ENCODE measurements at places on chromosomes 7 and 10.

DNA sequence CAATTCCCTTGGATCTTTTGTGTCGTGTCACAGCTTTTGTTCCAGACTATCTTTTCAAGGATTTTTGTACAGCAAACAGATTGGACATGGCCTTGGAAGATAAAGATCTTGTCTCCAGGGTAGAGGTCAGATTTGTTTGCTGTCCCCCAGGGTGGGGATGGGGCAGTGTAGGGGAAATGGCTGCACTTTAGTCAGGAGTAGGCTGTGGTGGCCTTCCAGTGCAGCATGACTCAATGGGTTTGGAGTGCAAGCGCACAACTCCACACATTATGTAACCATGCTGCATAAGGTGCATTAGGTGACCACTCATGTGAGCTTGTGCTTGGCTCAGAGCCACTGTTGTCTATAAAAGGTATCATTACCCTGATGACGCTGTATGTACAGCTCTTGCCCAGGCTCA, 23.9 kb upstream of the ADAMTS14 start:
- no peak for DNase-seq

DNA sequence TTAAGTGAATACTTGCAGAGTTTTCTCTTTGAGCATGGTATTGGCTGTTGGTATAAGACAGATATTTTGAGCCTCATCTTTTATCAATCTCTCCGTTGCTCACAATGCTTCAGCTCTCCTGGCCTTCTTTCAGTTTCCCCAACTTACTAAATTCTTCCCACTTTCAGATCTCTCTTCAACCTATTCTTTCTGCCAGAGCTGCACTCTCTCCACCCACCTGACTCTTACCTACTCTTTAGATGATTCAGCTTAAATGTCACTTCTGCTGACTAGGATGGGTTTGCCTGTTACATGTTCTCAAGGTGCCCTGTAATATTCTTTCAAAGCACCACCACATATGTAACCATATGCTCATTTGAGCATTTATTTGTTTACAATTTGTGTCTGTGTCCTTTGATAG, 1.6 kb downstream of the EXOSC1 start:
- no peak for DNase-seq

GRCh38 chr7:106693677-106694353, 32.9 kb upstream of the CCDC71L start:
- DNase-seq, result no peak

- DNase-seq, result no peak
These were observed 99.0 kb downstream of the AGMO start for GRCh38 chr7:15462721-15463389.

- DNase-seq, result no peak
These were observed 35.2 kb upstream of the FZD1 start for GRCh38 chr7:91228927-91229558.

DNA sequence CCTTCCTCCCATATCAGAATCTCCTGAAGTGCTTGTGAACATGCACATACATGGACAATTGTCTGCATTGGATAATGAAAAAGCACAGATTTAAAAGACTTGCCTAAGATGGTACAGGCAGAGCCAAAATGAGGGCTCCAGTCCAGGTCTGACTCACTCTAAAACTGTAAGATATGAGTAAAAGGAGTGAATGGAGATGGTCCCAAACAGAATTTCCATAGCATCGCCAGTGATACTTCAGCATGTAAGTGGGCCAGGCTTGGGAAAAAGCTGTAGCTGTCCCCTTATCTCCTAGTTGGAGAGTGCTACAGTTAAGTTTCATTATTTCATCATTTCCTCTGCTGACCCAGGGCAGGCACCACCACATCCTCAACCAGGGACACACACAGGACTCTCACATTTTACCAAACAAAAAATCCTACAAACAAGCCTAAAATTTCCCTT, 26.4 kb upstream of the IL6 start:
- DNase-seq, result no peak

DNA sequence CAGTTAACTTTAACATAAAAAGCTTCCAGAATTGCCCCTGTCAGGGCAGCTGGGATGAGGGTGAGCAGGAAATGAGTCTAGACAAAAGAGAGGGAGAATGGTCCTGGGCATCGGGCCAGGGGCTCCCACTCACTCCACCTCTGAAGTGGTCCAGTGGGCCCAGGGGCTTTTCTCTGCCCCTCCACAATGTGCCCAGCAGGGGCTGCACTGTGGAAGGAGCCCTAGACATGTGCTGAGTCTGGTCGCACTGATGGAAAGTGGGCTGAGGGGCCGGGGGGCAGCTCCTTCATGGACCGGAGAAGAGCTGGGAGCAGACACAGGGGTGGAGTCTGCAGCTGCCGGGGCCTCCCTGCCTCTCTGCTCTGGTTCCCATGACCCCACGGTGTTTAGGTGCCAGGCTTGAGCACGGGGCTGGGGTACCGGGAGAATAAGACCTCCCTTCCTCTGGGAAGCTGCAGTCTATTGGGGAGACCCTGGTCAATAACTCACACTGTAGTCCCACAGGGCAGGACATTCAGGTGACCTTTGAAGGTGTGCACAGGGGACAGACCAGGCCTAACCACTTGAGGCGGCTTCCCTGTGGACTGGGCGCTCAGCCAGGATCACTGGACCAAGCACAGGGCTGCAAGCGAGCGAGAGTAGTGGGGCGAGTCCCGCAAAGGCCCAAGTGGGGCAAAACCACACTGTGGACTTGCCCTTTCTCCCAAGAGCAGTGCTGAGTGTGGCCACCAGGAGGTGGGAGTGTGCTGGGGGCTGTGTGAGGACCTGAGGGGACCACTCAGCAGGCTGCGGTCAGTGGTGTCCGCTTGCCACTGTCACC, 6.1 kb downstream of the ADCY1 start:
- DNase-seq, result no peak

GRCh38 chr10:132724446-132724845, 61.5 kb downstream of the NKX6-2 start:
- no peak for DNase-seq

- no peak for DNase-seq
These were observed 75.1 kb upstream of the KMT2E start for GRCh38 chr7:104938741-104939390.

- no peak for DNase-seq
These were observed 27.6 kb upstream of the MKRN1 start for GRCh38 chr7:140506788-140507464.

DNA sequence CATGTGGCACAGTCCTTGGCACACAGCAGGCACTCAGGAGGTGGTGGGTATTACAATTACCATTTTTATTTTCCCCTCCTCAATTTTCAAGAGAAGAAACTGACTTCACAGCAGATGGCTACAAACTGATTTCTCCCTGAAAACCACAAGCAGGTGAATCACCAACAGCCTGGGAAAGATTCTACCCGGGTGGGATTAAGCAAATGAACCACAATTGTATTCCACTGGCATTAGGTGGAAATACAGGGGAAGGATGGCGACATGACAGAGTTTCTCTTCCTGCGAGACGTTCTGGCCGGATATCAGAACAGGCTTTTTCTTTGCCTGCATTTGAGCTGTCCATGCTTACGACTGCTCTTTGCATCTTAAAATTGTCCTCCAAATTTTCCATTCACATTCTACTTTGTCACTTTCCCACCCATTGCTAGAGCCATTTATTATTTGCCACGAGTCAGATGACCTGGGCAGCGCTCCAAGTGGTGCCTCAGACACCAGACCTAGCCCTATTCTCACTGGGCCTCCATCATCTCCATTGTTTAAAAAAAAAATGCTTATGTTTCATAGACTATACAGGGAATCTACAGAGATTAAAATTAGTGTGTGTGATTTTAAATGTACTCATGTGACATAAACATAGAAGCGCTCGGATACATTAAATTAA, 4.6 kb downstream of the DENND11 start:
- no peak for DNase-seq

- DNase-seq, result no peak
These were observed 38.8 kb downstream of the FIGNL1 start for GRCh38 chr7:50411332-50411731.

- no peak for DNase-seq
These were observed 326.4 kb downstream of the KCNMA1 start for GRCh38 chr10:77311186-77311585.

DNA sequence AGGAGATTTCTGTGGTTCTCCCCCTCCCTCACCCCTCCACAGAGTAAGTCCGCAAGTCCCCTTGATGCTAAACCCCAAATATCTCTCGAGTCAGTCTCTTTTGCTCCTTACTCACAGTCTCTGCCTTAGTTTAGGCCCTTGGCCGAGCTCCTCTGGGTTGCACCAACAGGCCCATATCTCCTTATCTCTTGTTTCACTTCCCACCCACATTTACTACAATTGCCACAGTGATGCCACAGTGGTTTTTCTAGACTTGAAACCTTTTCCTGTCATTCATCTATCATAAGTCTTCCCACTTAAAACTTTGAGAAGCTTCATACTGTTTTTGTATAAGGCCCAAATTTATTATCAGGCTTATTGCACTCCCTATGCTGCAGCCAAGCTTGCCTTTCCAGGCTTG, 23.4 kb upstream of the NME8 start:
- DNase-seq, result no peak

- DNase-seq, result no peak
These were observed 122.8 kb downstream of the ZNF365 start for GRCh38 chr10:62496925-62497324.

- DNase-seq, result no peak
These were observed 4.5 kb upstream of the MGAM start for GRCh38 chr7:141991140-141991539.

- DNase-seq, result no peak
These were observed 12.2 kb downstream of the PTPN12 start for GRCh38 chr7:77549106-77549870.

GRCh38 chr10:43976292-43976691, 327.6 kb upstream of the ZNF32 start:
- no peak for DNase-seq

DNA sequence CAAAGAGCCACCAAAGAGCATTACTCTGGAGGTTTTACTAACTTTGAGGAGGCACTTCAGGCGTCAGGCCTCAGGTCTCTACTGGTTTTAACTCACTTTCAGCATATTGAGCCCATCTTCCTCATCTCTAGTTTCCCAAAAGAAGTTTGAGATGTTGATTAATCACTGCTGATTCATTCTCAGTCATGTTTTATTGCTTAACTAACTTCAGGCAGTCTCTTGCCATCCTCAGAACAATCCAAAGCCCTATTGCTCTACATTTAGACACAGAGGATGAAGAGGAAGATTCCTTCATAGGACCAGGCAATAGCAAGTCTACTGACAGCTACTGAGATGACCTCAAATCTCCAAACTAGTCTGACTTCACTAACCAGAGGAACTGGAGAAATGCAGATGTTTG, 39.1 kb upstream of the BET1 start:
- no peak for DNase-seq

GRCh38 chr7:12859761-12860160, 172.3 kb downstream of the ARL4A start:
- DNase-seq, result no peak

DNA sequence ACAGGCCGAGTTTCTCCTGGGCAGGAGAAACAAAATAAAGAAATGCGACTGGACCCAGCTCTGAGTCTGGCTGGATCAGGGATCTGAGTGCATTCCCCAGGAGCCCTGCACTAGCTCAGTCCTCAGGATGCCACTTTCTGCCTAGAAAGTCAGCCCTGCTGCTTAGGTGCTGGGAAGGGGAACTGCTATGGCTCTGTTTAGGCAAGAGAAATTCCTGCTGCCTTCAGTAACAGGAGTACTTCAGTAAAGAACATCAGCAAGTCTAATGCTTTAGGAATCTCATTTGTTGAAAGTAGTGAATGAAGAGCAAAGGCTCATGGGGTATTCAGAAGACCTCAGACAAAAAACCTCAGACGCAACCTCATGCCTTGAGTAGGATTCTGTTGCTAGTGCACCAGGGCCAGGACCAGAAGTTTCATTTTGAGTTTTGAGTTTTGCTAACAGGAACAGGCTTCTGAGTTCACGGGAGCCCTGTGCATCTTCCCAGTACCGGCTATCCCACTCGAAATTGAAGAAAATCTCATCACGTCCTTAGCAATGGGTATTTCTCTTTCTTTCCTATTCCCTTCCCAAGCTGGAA, 170.8 kb upstream of the CDCA7L start:
- no peak for DNase-seq

GRCh38 chr10:86992929-86993328, 24.6 kb downstream of the ADIRF start:
- DNase-seq, result no peak

- no peak for DNase-seq
These were observed 775 bp downstream of the STARD3NL start for GRCh38 chr7:38178695-38179344.

DNA sequence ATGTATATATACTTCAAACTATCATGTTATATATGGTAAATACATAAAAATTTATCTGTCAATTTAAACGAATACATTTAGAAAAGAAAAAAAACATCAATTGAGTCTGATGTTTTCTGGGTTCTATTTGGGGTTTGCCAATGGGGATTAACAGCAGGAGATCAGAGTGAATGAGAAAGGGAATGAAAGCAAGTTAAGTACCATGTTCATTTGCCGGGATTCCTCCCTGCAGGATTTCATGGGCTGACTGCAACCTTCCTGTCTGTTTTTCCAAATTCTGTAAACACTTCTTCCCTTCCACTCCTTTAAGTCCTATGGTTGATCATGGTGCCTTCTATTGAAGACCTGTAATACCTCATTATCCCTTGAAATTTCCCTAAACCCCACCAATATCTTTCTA, 33.9 kb upstream of the SEMA3A start:
- no peak for DNase-seq

DNA sequence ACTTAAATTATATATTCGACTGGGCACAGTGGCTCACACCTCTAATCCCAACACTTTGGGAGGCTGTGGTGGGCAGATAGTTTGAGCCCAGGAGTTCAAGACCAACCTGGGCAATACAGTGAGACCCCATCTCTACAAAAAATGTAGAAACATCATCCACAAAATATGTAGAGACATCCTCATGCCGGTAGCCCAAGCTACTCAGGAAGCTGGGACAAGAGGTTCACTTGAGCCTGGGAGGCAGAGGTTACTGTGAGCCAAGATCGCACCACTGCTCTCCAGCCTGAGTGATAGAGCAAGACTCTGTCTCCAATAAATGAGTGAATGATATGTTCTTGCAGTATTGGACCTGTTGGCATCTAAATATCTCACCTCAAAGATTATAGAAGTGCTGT, 22.6 kb upstream of the TNS3 start:
- DNase-seq, result no peak

DNA sequence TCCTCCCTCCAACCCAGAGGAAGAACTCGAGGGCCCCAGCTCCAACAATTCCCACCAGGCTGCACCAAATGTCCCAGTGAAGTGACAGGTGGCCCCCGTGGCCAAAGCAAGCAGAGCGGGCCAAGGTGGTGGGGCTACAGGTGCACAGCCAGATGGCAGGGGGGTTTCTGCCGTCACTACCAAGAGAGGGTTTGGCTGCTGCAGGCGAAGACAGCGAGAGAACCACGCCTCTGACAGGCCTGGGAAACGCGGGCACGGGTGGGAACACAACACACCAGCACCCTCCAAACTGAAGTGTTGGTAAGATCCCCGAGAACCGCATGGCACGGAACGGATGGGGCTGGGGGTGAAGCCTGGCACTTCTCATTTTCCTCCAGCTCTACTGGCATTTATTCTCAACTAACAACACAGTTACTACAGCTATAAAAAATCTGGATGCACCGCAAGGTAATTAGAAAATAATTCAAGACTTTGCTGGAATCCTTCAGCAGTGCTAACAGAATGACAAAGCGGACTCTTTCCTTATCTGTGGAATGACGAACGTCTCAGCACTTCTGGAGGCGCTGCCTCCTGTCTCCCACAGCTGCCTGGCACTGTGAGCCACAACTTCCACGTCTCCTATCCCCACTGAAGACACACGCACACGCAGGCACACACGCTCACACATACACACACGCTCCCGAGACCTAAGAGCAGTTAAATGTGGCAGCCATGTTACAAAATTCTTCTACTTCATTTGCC, 167.9 kb downstream of the TCERG1L start:
- DNase-seq, result no peak

GRCh38 chr7:67408109-67408508, 411.5 kb downstream of the TYW1 start:
- no peak for DNase-seq

- no peak for DNase-seq
These were observed 46.2 kb downstream of the PARP12 start for GRCh38 chr7:140016540-140016939.
